ENCODE measurements at places on chromosomes 11 and 22.

DNA sequence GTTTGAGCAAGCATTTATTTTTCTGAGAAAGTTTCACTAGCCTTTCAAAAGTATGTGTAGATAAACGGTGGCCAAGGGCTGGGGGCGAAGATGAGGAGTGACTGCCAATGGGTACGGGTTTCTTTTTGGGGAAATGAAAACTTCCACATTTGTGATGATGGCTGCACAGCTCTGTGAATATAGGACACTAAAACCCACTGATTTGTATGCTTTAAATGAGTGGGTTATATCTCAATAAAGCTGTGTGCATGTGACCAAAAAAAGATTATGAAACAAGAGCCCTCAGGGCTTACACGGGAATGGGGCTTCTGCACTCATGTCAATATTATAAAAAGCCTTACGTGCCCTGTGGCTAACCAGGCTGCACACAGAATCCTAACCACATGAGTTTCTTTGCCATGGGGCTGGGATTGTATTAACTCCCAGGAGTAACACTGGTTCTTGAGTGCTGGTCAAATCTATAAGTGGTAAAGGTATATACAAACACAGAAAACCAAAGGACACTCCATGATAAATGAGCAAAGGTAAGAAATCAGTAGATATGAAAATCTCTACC lies 31.3 kb downstream of the ABCC8 start:
- DNase-seq = no peak

DNA sequence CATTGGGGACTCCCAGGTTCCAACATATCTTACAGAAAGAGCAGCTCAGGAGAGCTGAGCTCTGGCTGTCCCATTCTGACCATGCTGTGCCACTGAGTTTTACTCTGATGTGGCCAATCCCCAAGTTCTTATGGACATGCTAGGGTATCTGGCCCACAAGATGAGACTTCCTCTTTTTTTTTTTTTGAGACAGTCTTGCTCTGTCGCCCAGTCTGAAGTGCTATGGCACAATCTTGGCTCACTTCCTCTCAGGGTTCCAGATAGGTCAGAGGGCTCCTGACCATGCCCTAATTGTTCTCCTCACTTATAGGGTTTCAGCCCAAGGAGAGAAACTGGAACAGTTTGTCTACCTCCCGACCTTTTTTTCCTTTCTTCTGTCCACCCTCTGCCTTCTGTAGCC lies 152.3 kb upstream of the CCDC90B start:
- DNase-seq = no peak

DNA sequence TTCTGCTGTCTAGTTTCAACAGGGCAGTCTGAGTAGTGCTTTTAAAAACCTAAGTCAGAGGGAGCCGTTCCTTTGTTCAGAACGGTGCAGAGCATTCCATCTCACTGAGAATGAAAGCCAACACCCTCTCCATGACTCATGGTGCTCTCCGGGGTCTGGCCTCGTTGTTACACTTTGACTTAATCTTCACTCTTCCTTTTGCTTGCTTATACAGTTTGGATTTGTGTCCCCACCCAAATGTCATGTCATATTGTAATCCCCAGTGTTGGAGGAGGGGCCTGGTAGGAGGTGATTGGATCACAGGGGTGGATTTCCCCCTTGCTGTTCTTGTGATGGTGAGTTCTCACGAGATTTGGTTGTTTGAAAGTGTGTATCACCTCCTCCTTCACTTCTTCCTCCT lies 292.2 kb downstream of the ST3GAL4 start:
- DNase-seq = peak; percentile 57

DNA sequence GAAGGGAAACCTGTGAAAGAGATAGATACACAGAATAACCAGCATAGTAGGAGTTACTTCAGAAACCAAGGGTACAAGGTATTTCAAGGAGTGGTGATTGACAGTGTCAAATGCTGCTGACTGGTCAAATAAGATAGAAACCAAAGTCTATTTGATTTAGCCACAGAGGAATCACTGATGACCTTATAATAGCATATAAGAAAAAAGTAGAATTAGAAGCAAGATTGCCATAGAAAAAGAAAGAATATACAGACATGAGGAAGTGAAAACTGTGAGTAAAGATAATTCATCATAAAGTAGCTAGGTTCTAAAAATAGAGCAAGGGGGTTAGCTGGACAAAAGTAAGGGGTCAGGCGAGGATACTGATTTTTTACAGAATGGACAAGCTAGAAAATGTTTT lies 14.2 kb downstream of the ZBTB44 start:
- no peak for DNase-seq

- DNase-seq = no peak
Measured at GRCh38 chr11:44833877-44834452, 107.2 kb downstream of the TSPAN18 start.

DNA sequence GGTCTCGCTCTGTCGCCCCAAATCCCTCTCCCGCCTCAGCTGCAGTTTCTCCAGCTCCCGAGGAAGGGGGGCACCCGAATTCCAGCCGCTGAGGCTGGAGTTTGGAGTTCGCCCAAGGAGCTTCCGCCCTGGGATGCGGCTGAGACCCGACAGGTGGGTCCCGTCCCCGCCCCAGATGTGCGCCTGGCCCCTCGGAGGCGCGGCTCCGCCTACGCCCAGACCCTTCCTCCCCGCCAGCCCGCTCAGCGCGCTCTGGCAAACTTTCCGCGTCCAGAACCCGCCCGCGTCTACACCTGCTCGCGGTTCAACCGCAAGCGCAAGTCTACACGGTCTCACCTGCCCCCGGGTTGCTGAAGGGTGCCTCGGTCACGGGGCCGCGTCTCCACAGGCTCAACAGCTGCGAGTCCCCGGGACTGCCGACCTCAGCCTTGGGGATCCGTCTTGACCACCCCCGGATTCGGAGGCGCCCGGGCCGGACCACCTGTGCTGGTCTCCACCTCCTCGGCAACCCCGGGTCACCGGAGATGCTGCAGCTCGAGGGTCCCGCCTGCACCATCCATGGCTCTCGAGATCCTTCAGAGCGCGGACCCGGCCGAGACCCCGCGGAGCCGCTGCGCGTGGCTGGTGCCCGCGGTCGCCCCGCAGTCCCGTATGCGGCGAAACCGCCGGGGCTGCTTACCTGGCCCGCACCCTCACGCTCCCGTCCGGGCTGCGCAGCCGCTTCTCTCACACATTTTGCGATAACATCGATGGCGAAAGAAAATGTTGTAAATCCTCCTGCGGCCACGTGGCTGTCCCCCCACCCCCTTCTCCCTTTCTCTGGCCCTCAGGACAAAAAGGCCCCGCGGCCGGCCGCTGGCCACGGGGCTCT lies 63.6 kb downstream of the NFAM1 start:
- no peak for DNase-seq

- no peak for DNase-seq
Measured at GRCh38 chr11:62726915-62727164, 417 bp downstream of the HNRNPUL2 start.

GRCh38 chr22:33918676-33919365 lies 1.5 kb downstream of the LARGE1 start:
- no peak for DNase-seq

DNA sequence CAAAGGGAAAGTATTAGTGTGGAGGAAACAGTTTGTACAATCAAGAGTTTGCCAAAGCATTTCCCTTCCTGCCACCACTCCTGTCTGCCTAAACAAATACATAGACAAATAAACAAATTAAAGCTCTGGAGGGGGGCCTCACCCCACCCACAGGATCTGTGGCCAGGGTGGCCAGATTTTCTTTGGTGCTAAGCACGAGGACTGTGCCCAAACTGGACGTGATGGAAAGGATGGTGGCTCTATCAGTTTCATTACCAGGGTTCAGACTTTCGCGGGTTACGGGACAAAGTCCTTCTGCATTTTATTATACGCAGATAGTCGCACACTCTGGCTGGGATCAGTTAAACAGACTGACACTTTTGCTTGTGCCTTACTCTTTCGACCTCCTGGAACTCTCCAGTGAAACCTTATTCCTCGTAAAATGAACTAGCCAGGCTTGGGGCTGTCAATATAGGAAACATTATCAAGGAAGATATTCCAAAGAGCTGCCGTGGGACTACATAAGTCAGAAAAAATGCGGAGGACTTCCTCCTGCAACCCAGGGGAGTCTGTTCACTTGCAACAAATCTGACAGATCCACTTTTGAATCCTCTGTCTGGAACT lies 11.2 kb downstream of the BARX2 start:
- no peak for DNase-seq

GRCh38 chr11:72820439-72821139 lies 6.4 kb downstream of the ATG16L2 start:
- DNase-seq = no peak

- peak; percentile 24 for DNase-seq
Measured at GRCh38 chr11:10982704-10983510, 125.1 kb upstream of the ZBED5 start.

GRCh38 chr11:117221775-117222517 lies 9.9 kb downstream of the PCSK7 start:
- no peak for DNase-seq

DNA sequence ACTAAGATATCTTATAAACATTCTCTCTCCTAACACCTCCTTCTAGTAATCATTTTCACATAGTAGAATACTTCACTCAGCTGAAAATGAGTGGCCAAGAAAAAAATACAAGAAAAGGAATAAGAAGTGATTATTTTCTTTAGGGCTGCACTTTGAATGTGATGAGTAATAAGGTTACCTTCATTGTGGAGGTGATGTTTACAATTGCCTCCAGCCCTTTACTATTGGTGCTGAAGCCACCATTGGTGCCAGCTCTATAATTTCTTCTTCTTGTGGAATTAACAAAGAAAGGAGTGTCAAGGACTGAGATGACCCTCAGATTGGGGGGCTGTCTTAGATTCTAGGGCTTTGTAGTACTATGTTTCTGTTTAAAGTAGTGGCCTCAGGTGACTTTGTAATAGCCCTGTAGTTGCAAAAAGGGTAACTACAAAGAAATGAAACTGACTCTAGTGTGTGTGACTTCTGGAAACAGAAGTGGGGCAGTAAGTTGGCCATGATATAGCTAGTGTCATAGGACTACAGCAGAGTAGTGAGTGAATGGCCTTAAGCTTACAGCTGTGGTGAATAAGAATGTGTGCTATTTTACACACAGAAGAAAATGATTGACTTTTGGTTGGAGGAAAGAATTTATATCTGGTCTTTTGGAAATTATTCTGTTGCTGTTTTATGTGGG lies 287.2 kb downstream of the TMEM135 start:
- no peak for DNase-seq

DNA sequence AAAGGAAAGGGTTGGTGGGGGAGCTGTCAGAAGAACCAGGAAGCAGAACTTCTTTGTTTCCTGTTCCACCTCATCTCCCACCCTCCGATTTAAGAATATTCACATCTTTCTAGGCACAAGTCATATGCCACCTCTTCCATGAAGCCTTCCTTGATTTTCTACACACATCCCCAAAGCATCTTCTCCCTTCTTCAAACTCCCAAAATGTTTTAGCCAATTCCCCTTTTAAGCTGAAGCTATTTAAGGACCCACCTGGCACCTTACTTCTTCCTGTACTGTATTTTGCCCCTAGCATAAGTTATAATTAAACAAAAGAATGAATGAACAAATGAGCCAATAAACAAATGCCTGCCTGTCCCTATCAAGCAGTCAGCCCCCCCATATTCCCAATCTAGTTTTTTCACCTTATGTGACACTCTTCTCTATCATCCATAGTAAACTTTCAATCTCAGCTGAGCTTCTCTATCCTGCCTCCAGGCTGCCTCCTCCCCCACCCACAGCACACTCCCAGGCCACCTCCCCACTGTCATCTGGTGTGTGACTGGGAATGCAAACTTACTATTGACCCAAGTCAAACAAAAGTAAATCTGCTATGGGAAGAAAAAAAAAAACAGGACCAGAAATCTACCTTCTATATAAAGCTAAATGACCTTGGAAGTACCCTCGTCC lies 3.9 kb downstream of the TNKS1BP1 start:
- DNase-seq = no peak

DNA sequence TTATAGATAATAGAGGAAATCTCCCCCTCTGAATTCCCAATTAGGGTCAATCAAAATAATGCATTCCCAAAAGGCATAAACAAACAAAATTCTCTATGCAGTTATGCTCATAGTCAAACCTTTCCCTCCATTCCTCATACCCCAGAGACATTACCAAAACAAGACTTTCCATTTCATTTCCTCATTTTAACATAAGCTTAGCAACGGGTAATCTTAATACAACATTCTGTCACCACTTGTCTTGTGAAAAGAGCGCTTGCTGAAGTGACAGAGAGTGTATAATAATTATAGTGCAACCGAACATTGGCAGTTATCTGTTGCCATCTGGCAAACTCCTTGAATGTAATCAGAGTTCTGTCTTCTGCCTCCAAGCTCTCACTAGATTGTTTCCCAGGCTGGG lies 1.2 kb upstream of the SLN start:
- no peak for DNase-seq

DNA sequence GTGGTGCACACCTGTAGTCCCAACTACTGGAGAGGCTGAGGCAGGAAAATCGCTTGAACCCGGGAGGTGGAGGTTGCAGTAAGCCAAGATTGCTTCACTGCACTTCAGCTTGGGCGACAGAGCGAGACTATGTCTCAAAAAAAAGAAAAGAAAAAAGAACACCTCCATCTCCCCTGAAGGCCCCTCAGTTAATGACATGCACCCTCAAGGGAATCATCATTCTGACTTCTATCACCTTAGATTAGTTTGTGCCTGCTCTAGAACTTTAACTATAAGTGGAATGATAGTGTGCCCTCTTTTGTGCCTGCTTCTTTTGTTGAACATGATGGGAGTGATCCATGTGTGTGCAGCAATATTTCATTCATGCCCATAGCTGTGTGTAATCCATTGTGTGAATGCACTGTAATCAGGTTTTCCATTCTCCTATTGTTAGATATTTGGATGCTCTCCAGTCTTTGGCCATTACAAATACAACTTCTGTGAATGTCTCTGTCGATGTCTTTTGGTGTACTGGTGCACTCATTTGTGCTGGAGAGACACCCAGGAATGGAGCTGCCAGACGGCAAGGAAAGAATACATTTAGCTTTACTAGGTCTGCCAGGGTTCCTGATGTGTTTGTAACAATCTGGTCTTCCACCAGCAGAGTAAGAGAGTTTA lies 883 bp upstream of the VPREB3 start:
- DNase-seq = no peak

DNA sequence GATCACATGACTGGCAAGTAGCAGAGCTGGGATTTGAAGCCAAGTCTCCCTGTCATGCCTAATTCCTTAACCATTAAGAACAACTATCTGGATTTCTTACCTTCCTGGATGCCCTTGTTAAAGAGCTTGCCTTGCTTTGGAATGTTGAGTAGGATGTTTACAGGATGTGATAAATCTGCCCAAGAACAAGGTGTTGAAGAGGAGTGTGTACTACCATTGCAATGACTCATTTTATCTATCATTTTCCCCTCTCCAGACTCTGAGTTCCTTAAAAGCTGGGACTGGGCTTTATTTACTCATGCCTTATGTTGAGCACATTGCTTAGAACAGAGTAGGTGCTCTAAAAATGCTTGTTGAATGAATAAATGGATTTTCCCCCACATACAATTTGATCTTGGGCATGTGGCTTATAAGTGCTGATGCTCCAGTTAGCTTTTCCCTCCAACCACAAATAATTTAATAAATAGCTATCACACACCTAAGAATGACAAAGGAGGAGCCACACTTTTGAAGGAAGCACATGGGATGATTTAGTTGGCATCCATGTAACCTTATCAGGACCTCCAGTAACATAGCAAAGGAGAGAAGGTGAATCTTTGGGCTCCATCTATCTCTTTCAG lies 268.6 kb upstream of the SESN3 start:
- DNase-seq = no peak

GRCh38 chr22:30640839-30641430 lies 5.4 kb downstream of the SLC35E4 start:
- DNase-seq = no peak

- DNase-seq = peak; percentile 71
Measured at GRCh38 chr11:59560290-59560701, 49.0 kb downstream of the OR4D9 start.
